ENCODE measurements at places on chromosomes 2 and 18. TPM values are rescaled to one million over a fixed set of nuclear protein-coding genes. Genes with fewer than 3 reads are reported as not detected.

SANBR gene
- polyA plus RNA-seq = 9.8 TPM

ST8SIA5 gene
- 3.8 TPM for polyA plus RNA-seq

RAD51AP2 gene
- polyA plus RNA-seq = 0.12 TPM

RGPD6 gene
- polyA plus RNA-seq = 25.5 TPM

DYSF gene
- polyA plus RNA-seq = 90.3 TPM

EIF5B gene
- polyA plus RNA-seq = 53.9 TPM

IKZF2 gene
- 3.9 TPM for polyA plus RNA-seq

GRCh38 chr2:2698182-2699120, 367.4 kb upstream of the MYT1L start:
- no peak for DNase-seq

- no peak for DNase-seq
These were observed 71.3 kb upstream of the TWSG1 start for GRCh38 chr18:9263264-9263663.

- DNase-seq = peak; percentile 17
These were observed 68.7 kb upstream of the TTC27 start for GRCh38 chr2:32559136-32559535.

GRCh38 chr2:181241366-181241765, 215.8 kb upstream of the ITGA4 start:
- DNase-seq = no peak

- peak; percentile 25 for DNase-seq
These were observed 3.9 kb downstream of the NEB start for GRCh38 chr2:151730262-151730975.

DNA sequence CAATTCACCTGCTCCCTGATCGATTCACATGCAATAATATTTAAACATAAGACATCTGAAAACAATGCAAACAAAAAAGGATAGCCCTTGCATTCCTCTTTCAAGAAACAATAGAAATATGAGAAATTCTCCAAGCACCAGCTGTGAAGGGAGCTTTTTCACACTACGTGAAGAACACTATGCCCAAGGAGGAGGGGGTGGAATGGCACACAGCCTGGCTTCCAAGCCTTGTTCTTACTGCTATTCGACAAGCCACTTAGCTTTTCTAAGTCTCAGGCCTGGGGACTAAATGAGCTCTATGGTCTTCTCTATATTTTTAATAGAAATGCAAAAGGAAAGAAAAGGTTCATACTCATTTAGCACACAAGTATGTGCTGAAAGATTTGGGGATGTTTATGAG, 92.2 kb upstream of the CHRNA1 start:
- DNase-seq = no peak

- no peak for DNase-seq
These were observed 63.7 kb downstream of the EDAR start for GRCh38 chr2:108925286-108925685.

DNA sequence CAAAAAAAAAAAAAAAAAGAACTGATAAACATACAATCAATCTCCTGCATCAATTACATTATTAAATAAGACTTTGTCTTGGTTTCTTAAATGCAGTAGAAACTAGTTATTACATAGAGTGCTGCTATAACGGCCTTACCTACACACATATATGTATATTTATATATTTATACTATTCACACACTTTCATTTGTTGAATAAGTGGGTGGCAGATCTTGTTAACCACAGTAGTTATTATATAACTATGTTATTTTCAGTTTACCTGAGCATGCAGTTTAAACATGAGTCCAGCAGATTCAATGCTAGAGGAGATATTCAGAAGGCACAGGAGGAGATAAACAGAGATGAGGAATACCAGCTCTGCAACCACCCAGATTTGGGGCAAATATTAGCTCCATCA, 81.5 kb upstream of the CD226 start:
- no peak for DNase-seq

GRCh38 chr2:45898819-45899218, 247.3 kb downstream of the PRKCE start:
- no peak for DNase-seq

DNA sequence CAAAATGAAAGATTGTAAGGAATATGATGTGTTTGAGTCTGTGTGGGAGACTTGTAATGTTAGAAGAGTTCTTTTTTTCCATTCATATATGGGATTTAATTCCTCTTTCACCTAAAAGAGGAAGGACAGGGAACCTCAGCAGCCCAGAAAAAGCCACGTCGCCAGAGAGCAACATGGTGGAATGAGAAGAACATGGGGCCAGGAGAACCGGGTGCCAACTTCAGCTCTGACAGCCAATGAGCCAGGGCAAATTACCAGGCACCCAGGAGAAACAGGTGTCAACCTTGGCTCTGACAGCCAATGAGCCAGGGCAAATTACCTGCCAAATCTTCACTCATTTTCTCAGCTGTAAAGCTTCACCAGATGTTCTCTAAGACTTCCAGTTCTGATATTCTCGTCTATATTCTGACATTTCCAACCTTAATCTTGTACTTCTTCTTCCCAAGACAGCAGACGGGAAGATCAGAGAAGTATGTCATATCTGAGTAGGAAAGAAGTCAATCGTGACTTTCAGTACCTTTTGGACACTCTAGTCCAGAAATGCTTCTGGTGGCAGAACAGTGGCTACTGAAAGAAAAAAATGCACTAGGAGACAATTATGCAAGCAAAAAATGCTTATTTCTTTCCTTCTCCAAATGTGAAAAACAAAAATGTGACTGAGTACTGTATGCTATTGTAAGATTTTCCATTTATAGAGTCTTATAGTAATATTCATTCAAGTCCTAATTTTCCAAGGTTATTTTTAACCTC, 79.2 kb upstream of the COL5A2 start:
- DNase-seq = peak; percentile 69

DNA sequence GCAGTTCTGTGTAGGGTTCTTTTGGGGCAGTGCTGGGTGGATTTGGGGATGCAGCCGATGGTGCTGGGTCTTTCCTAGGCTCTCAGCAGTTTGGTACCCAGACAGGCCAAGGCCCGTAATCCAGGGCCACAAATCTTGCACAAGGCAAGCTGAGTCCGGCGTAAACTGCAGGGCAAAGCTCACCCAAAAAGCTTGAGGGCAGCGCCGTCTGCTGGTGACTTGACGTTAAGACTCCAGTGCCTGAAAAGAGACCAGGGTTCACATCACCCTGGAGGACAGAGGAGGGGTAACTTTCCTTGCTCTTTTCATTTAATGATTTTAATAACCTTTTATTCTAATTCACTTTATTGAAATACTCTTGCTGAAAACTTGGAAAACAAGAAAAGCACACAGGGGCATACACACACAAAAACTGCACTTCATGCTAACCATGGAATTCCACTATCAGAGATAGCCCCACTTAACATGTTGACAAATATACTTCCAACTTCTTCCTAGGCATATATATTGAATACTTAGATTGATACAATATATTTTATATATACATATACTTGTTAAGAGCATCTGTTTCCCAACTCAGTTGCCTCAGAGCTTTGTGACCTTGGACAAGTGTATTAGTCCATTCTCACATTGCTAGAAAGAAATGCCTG, 38.9 kb downstream of the CNGA3 start:
- DNase-seq = peak; percentile 80

Measured in muscle of back (tissue), 13 donors.